ENCODE measurements at places on chromosomes 1 and 21.
A peak's percentile ranks its signal among the peaks of the same experiment; 100 is the strongest.

DNA sequence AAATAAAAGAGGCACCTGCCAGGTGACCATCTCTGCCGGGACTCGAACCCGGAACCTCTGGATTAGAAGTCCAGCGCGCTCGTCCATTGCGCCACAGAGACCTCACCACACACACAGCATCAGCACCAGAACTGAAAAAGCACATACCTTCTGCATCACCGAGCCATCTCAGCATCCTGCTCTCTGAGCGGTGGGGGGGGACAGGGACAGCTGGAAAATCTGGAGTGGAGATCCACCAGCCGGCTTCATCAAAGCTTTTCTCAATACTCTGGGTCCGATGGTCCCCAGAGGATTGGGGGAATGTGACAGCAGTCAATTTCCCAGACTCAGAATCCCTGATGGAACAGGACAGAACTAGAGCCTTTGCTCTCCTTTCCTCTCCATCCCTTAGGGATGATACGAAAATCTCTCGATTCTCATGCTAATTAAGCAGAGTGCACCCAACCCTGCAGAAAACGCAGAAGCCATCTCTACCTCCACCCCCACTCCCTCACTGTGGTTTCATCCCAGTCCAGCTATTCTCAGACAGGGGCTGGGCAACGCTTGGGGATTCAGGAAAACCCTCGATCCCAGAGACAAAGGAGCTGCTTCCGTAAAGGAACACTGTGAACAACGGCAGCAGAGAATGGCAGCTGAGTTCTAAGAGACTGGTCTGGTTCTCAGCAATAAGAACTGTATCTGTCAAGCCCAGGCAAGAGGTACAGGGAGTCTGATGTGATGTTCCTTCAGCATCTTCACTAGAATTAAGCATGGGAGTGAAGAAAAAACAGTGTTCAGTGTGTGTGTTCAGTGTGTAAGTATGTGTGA lies 29.6 kb upstream of the CADM3 start:
- DNase-seq = no peak

DNA sequence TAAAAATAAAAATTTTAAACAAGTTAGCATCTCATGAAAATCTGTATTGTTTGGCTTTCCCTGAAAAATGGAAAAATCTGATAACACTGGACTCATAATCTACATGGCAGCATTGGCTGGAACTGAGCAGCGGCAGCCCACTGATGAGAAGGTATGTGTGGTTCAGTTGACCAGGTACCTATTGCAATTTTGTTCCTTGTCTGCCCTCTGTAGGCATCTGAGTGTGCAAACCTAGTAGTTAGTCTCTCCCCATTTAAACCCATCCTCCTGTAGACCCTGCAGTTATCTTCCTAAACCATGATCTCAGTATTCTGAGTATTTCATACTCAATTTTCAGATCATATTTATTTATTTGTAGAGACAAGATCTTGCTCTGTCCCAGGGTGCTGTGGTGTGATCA lies 59.4 kb upstream of the SERBP1 start:
- no peak for DNase-seq

GRCh38 chr1:19758227-19758830 lies 41.4 kb downstream of the TMCO4 start:
- DNase-seq = no peak

- no peak for DNase-seq
Measured at GRCh38 chr1:156666862-156667609, 10.2 kb downstream of the NES start.

DNA sequence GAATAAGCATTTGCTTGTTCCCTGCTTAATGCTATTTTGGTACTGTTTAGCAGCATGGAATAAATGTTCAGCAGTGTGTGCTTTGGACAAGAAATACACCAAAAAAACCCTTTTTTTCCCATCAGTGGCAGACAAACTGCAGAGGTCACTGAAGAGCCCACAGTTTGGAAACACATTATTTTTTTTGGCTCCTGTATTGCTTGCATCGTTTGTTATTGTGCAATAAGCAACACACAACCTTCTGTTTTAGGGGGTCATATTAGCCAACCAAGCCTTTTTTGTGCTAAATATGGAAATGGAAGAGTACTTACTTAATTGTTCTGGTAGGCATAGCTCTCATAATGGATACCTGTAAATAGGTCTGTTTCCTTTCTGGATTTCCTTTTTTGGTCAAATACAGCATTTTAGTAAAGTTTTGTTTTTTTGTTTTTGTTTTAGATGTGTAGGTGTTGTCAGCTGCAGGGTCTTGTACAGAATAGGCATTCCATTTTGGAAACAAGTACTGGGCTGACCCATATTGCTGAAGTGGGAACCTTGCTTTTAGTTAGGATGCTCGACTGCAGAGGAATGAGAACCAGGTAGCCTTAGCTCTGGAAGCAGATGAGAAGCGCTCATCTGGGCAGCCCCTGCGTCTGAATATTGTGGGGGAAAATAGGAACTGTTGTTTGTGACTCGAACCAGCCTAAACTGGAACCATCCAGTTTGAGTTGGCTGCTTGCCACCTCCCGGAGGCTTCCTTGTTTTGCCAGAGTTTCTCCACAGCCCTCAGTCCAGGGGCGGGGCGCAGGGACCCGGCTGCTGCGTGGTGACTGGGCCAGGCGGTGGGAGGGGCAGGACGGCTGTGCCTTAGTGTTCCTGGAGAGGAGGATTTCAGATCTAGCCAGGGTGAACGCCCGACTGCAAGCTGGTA lies 38.4 kb downstream of the SPEN start:
- DNase-seq = peak; percentile 96

GRCh38 chr1:86856196-86856595 lies 57.7 kb downstream of the SELENOF start:
- no peak for DNase-seq

DNA sequence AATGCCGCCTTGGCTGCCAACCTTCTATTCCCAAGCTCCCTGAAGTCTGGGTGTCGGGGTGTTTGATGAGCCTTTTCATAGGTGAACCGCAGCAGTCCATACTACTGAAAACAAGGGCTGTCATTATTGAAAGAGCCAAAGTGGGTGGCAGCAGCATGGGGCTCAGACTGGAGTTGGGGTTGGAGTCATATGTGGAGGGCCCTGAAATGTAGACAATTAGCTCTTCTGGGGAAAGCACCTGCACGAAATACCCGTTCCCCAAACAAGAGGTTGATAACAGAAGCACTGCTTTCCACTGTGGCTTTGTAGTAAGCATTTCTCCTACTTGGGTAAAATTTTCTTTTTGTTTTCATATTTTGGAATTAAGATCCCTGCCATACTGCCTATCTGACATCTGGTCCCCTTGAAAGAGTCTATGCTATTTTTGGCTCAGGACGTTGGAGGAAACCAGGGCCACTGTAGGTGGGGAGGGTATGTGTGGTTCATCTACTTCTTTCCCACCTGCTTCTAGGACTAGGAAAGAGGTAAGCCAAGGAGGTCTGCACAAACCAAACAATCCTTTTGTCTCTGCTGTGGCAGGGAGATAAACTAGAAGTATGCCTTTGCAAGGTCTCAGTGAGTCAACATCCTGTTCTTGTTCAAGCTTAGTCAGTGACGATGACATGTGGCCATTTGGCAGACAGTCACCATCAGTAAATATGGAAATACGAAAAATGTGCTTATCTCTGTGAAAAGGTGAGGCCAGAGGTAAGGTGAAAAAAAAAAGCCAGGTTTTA lies 197.0 kb upstream of the UBE2U start:
- DNase-seq = no peak

DNA sequence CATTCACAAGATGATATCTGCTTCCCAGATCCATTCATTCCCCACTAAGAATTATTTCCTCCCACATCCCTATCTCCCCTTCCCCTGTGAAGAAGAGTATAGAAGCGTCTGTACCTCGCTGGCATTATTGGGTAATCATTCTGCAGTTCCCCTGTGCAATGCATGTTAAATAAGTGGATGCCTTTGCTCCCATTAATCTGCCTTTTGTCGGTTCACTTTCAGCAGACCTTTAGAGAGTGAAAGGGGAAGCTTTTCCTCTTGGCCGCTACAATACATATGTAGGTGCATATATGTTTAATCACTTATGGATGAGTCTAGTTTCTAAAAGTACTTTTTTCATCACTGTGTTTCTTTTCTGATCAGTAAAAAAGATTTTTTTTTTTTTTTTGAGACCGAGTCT lies 7.0 kb downstream of the CLCN6 start:
- no peak for DNase-seq

DNA sequence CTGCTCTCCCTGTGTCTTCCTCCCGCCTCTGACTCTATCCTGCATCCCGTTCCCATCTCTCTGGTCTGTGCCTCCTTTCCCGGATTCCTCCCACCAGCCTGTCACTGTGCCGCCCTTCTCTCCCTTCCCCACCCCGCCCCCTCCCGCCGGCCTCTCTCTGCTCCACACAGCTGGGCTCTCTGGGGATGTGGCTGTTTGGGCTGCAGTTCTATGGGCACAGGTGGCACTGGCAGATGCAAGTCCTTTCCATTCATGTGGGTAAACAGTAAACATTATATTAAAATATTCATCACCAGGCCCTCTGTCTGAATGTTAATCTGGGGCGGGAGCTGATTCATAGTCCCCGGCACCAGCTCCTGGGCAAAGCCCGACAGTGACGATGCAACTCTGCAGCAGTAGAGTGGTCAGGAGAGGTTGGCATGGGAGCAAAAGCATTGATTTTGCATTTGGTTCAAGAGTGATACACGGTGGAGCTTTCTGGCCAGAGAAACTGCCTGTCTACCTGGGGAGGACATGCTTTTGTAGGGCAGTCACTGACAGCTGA lies 249.3 kb downstream of the TNR start:
- DNase-seq = no peak

- no peak for DNase-seq
Measured at GRCh38 chr21:28714777-28715464, 277.8 kb downstream of the LTN1 start.

DNA sequence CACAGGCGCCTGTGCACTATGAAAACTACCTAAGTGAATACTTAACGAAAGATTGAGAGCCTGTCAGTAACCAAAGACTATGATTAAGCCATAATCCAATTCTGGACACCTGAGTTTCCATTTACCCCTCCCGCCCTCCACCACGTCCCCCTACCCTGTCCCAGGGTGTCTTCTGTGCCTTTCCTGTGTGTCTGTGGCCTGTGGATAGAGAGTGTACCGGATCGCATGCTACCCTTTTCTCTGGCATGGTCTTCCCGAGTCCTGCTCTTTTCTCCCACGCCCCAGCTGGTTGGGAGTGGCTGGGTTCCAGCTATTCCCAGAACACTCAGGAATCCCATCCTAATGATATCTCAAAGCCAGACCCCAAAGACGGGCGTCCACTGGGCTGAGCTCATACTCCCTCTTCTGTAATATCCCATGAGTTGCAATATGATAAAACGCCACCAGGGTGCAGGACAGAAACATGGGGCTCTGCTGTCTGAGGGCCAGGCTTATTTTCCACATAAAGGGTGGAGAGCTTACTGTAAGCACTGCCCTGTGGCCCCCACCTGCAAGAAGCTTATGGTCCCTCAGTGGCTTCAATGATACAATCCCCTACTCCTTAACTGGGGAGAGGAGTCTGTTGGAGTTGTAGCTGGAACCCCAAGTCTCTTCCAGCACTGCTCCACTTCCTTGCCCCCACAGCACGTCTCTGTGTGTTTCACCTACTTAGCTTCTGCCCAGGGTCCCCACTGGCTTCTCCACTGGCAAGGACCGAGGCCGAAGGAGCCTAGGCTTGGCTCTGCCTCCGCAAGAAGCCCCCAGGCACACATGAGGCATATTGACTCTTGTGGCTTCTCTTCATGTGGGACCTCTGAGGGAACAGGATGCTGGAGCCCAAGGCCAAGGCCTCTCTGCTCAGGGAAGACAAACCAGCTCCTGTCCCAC lies 17.6 kb upstream of the ALX3 start:
- peak; percentile 34 for DNase-seq

DNA sequence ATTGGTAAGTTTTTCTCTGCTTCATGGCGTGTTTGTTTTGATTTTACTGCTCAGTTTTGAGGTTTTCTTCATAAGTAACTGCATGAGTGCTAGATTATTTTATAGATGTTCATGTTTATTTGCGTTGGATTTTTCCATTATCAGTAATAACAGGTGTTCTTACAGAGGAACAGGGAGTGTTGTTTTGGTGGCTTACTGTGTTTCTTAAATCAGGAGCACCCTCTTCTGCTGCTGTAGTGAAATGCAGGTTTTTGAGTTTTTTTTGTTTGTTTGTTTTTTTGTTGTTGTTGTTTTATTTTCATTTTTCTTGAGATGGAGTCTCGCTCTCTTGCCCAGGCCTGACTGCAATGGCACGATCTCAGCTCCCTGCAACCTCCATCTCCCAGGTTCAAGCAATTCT lies 32.6 kb downstream of the CTBS start:
- DNase-seq = peak; percentile 57

DNA sequence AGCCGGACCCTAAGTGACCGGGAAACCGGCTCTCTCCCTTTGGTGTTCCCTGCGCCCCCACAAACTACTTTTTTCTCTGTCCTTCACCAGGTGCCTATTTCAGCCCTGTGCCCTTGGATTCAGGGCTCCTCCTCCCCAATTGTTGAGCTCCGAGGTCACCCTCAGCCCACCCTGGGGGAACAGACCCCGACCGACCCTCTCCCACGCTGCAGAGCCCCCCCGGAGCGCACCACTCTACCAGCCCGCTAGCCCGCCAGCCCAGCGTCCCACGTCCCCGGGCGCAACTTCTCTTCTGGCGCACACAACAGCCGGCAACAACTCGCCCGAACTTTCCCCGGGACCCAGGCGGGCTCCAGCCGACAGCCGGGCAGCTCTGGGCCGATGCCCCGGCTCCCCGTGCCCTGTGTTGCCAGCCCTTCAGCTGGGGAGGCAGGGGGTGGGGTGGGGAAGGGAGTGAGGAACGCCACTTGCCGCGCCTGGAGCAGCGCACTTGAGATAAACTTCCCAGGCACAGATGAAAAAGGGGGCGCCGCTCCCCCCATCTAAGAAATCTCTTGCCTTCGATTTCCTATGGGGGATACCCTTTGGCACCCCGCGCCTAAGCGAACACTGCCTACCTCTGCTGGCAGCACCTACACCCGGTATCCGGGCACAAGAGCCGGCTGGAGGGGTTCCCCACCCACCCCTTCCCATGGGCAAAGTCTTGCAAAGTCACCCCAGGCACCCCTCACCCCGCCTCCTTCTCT lies 997 bp downstream of the CASZ1 start:
- no peak for DNase-seq

- DNase-seq = peak; percentile 66
Measured at GRCh38 chr1:201153474-201154388, 543 bp downstream of the TMEM9 start.

- no peak for DNase-seq
Measured at GRCh38 chr1:18447509-18448220, 33.1 kb upstream of the KLHDC7A start.

- no peak for DNase-seq
Measured at GRCh38 chr1:17348593-17349234, 23.3 kb upstream of the PADI6 start.

DNA sequence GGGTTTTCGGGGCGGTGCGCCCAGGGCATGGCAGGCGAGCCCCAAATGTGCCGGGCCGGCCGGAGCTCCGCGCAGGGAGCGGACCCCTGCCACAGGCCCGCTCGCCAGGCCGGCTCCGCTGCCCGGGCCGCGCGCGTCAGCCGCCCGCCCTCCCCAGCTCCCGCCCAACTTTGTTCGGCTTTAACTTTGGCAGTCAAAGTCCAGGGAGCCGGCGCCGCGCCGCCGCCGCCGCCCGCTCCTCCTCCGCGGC lies 488 bp downstream of the SLC35D1 start:
- DNase-seq = no peak

DNA sequence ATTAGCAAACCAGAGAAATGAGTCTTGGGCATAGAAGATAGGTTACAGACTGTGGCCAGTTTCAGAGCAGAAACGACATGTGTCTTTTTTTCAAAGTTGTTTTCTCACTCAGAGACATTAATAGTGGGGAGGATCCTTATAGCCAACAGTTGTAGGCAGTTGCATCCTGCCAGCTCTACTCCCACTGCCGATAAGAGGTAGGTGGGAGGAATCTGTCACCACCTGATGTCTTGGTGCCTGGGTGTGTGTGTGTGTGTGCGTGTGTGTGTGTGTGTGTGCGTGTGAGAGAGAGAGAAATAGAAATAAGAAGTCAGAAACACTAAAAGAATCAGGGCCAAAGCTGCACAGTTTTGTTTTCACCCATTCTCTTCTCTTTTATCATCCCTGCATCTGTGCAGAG lies 219.5 kb downstream of the ZP4 start:
- DNase-seq = no peak

Data from hematopoietic multipotent progenitor cell treated with erythropoietin and hydrocortisone succinate and interleukin-3 and kit ligand, for 17 days (in vitro differentiated cells).